ENCODE measurements at places on chromosomes 2 and 18.

GRCh38 chr18:64142904-64143303 lies 6.0 kb downstream of the LINC00305 start:
- no peak for DNase-seq

DNA sequence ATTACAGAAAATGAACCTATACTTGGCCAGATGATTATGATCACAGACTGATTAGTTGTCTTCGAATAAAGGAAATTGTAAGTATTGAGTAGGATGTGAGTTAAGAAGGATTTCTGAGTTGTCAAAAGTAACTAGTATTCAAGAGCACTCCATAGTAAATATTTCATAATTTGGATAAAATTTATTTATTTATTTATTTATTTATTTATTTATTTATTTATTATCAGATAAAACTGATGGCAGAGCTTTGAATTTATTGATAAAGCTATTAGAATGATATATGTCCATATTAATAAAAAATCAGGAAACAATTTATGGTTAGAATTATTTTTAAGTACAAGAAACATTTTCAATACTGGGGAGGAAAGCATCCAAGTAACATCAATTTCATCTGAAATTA lies 1634.1 kb downstream of the LRP1B start:
- DNase-seq = no peak

DNA sequence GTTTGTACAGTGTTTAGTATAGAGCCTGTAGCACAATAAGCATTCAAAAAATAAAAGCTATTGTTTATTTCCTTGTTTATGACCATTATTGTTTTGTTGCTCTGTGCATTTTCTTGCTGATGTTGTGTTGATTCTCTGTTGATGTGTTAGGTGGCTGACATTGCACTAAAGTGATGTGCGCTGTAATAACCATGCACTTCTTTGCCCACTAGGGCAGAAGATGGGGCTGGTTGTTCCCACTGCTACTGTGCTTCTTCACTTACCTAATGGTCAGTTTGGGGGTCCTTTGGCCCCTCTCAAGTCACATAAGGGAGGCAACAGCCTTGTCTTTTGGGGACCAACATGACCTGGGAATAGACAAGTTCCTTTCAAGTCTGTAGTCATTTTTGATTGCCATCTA lies 6.0 kb downstream of the SCG2 start:
- DNase-seq = no peak

DNA sequence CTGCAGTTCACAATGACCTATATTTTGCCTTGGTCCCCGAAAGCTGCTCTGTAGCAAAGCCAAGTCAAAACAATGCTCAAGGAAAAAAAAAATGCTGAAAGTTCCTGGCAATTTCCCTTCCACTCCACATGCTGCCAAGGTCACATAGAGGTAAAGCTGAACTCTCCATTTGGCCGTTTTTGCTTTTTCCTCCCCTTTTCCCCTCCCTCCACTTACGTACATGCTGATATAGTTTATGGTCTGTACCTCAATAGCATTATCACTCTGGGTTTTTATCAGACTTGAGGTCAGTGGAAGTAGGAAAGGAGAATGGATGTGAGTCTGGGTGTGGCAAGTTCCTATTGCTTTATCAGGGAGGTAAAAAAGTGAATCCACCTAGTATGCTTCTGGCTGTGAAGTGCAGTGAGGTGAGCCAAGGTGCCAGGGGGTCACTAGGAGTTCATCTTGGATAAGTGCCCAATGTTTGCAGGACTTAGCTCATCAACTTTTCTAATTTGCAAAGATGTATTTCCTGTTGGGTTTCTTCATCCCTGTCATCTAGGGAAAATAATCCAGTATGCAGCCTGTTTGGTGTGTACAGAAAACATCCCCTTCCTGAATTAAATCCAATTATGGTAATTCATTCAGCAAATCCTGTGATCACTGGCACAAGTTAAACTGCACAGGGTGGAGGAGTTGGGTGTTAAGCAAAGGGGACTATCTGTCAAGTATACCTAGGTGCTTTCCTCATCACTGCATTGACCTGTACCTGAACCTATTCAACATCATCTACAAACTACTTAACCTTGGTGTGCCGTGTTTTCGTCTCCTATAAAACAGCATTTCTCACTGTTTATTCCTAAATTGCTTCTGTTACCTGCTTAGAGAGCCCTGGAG lies 124.3 kb upstream of the CYP26B1 start:
- no peak for DNase-seq

DNA sequence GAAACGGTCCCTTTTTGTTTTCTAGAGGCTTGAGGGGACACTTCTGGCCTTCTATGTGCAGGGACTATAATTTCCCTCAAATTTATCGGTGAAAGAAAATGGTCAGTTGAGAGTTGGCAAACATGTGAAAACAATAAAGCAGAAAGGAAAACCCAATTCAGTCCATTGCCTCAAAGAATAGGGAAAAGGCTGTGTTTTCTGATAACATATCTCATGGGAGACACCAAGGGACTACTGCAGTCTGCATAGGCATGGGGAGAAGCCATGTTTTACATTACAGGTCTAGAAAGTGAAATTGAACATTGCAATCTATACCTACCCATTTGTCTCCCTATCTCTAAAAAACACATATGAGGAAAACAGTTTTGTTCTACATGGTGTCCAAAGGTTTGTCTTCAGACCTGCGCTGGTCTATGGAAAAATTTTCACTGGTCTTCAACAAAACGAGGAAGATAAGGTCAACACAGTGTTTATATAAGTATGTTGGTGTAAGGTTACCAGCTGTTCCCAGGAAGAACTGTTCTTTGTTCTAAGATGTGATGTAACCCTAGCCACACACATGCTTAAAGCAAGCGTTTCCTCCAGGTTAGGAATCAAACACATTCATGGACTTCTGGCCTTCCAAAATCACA lies 179.7 kb downstream of the MREG start:
- no peak for DNase-seq

- no peak for DNase-seq
Observed at GRCh38 chr2:151238527-151239487, 22.9 kb downstream of the RBM43 start.

DNA sequence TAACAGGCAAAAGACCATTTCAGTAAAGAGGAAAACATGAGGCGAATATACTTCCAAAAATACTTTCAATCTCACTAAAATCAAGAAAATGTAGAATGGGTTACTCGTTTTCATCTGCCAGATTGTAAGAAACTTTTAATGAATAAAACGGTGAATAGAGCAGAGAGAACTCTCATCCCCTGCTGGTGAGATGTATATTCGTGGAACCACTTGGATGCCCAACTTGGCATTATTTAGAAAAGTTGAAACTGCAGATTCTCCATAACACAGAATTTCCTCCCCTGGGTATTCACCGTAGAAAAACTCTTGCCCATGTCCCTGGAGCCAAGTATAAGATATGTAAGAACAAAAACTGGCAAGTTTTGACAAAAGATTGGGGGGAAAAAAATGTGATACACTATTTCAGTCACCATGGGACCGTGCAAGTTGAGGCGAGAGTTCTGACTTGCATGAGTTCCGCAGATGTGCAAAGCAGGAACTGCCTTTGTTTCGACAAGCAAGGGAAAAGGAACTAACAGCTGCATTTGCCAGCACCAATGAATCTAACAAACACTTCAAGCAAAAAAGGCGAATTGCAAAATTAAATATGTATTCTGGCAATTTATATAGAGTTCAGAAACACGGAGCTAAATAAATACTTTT lies 14.8 kb downstream of the TIMM21 start:
- DNase-seq = no peak

- DNase-seq = no peak
Observed at GRCh38 chr2:9749546-9750223, 93.6 kb upstream of the TAF1B start.

DNA sequence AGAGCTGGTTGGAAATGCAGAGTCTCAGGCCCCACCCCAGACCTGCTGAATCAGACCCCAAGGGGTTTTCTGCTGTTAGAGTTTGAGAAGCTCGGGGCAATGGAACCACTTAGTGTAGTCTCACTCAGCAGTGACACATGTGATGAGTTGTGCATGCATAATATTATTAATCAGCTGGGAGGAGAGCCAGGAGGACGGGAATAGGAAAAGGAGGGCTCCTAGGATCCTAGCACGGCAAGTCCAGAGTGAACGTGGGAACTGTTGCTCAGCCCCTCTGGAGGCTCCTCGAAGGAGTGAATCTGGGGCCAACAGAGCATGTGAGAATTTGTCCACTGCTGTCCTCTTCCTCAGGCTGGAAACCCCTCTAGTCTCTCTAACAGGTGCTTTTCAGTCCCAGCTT lies 87.1 kb downstream of the HS1BP3 start:
- DNase-seq = no peak

- no peak for DNase-seq
Observed at GRCh38 chr2:85244828-85245227, 83.0 kb downstream of the TGOLN2 start.

DNA sequence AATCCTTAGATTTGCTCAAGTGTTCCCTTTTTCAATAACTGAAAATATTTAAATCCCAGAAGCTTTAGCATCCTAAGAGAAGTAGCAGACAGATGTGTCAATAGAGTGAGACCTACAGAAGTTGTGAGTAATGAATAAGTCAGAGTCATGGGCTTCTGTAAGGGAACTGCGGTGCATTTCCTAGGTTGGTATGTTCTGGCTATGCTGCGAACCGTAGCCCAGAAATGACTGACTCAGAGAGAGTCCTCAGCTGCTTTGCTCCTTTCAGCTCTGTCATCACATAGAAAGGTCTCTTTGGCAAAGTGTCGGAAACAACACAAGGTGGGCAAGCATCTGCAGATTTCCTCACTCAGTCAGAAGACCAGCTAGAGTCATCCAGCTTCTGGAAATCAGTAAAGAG lies 297.1 kb downstream of the ARHGAP15 start:
- DNase-seq = no peak

All from stimulated activated CD4-positive, alpha-beta T cell treated with anti-CD3 and anti-CD28 coated beads, Interleukin-1b, Interleukin-23, amount 100 ng/mL, for 1 hour (primary cell).